ENCODE measurements at places on chromosomes 7 and 10. TPM values are rescaled to one million over a fixed set of nuclear protein-coding genes. Genes with fewer than 3 reads are reported as not detected.

Gene TMEM196
- not detected for total RNA-seq

Gene SPDYE2
- not detected for total RNA-seq

Gene AKR1C4
- total RNA-seq, result not detected

Gene PDZD8
- total RNA-seq, result 30.2 TPM

DNA sequence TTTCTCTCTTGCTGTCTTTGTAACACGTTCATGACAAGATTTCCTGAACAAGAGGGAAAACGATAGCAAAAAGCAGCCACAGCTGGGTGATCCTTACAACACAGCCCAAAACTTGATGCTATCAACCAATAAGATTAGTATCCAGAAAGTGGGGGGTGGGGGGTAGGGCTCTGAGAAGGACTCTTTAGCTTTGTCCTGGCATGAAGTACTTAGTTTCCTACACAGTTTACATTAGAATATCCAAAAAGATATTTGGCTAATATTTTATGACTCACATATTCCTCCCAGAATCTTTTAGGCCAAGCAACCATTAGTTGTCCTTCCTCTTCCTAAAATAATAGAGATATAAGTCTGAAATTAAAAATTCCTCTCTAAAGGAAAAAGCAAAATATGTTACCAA lies 22.9 kb upstream of the LRRC17 start:
- DNase-seq, result no peak

DNA sequence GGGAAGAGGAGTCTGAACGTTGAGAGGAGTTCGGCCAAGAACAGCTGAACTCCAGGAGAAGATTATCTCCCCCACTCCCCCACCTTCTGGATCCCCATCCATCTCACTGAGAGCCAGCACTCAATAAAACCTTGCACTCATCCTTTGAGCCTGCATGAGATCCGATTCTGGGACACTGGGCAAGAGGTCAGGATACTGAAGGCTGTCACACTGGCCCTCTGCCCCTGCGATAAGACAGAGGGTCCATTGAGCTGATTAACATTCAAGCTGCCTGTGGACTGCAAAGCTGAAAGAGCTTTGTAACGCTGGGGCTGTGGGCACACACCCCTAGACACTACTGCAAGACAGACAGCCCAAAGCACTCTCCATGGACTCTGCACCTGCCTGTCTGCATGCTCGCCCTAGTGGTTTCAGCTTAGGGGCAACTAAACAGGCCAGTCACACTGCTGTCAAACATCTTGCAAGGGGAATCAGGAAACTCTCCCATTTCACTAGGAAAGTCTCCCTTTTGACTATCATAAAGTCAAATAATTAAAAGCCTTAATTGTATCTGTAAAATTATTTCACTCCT lies 42.3 kb upstream of the CNTNAP2 start:
- DNase-seq, result no peak

- DNase-seq, result no peak
These were observed 97.7 kb downstream of the CREB5 start for GRCh38 chr7:28510026-28510369.

DNA sequence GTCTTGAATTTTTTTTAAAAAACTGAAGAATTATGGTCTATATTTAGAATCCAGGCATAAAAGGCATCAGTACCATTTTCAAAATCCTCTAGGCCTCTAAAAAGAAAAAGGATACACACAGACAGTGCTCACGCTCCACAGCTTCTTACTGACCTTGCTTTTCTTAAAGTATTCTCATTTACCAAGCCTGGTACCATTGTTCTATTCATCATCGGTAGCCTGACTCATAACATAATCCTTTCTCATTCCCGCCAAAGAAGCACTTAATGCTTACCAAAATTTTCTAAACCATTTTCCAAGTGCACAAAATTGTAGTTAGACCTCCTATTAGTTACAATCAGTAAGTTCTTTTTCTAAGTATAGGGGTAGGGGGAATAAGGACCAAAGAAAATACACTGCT lies 54.6 kb downstream of the ATE1 start:
- DNase-seq, result no peak

- DNase-seq, result no peak
These were observed 1298.8 kb downstream of the TYW1 start for GRCh38 chr7:68295386-68295785.

- no peak for DNase-seq
These were observed 1.7 kb downstream of the DDX21 start for GRCh38 chr10:68957654-68958053.

DNA sequence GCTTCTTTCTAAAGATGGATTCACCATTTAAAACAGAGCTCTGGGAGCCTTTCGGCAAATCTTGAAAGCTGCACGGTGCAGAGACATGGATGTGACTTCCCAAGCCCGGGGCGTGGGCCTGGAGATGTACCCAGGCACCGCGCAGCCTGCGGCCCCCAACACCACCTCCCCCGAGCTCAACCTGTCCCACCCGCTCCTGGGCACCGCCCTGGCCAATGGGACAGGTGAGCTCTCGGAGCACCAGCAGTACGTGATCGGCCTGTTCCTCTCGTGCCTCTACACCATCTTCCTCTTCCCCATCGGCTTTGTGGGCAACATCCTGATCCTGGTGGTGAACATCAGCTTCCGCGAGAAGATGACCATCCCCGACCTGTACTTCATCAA lies 3.7 kb downstream of the GPER1 start:
- no peak for DNase-seq
